ENCODE measurements at places on chromosomes 7 and 10.

DNA sequence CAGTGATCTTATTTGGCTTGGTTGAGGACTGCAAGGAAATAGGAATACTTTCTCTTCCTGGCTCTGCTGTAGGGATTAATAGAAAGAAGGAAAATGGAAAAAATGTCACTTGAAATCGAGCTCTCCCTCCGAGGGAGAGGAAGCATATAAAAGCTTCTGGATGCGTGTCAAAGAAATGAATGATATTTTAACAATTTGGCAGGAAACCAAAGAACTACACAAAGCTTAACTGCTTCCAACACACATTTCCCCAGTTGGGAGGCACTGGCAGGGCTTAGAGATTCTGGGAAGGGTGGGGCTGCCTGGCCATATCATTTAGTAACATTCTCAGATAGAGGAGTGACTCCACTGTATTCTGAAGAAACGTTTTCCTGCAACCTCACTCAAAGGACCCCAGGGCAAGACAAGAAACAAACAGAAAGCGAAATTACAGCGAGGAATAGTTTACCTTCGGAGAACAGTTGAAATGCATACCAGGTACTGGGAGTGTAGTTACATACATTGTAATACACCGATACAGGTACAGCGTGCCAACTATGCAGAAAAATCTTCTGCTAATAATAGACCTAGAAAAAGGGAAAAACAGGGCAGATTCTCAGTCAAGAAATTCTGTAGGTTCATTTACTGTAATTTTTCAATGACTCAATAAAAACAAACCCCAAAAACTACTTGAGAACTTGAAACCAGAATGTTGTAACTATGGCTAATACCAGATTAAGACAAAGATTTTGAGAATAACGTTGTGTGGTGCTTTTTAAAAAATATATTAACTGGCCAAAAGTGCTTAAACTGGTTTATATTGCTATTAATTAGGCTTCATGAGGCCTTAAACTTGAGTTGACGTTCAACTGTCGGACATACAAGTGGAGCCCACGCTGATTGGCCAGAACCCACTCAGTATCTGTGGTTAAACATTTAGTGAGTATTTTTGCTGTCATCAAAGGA is 75.7 kb upstream of the ASAH2 start:
- peak; percentile 57 for DNase-seq

- DNase-seq, result peak; percentile 55
Measured at GRCh38 chr7:11290863-11291262, 317.2 kb downstream of the PHF14 start.

GRCh38 chr10:102431452-102432124 is 786 bp downstream of the CUEDC2 start:
- no peak for DNase-seq

DNA sequence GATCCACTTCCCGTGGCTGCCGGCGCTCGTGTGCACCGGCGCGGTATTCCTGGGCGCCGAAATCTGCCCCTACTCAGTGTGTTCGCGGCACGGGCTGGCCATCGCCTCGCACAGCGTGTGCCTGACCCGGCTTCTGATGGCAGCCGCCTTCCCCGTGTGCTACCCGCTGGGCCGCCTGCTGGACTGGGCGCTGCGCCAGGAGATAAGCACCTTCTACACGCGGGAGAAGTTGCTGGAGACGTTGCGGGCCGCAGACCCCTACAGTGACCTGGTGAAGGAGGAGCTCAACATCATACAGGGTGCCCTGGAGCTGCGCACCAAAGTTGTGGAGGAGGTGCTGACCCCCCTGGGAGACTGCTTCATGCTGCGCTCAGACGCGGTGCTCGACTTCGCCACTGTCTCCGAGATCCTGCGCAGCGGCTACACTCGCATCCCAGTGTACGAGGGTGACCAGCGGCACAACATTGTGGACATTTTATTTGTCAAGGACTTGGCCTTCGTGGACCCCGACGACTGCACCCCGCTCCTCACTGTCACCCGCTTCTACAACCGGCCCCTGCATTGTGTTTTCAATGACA is 1.3 kb downstream of the CNNM1 start:
- DNase-seq, result no peak

- peak; percentile 77 for DNase-seq
Measured at GRCh38 chr10:22427890-22428571, 82.7 kb downstream of the SPAG6 start.

GRCh38 chr7:107505997-107506673 is 36.3 kb downstream of the GPR22 start:
- no peak for DNase-seq

DNA sequence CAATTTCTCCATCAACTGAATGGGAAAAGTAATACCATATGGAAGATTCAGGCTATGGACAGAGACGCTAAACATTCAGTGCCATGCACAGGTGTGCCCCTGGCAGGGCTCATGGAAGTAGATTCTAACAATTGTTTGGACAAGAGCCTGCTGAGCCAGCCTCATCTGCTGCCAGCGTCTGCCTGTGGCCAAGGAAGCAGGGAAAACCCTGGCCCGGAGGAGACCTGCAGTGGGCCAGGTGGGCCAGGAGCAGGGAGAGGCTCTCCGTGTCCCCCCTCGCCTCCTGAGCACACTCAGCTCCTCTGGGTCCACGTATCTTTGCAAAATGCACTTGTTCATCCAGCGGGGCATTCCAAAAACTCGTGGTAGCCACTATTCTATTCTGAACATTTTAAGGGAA is 130.1 kb downstream of the TCERG1L start:
- no peak for DNase-seq

DNA sequence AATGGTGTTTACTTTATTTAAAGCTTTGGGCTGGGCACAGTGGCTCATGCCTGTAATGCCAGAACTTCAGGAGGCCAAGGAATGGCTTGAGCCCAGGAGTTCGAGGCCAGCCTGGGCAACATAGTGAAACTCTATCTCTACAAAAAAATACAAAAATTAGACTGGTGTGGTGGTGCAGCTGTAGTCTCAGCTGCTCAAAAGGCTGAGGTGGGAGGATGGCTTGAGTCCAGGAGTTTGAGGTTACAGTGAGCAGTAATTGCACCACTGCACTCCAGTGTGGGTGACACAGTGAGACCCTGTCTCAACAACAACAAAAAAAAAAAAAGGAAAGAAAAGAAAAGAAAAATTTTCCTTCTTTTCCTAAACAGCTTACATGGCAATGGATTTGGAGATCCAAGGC is 22.0 kb downstream of the SLC16A9 start:
- DNase-seq, result no peak

DNA sequence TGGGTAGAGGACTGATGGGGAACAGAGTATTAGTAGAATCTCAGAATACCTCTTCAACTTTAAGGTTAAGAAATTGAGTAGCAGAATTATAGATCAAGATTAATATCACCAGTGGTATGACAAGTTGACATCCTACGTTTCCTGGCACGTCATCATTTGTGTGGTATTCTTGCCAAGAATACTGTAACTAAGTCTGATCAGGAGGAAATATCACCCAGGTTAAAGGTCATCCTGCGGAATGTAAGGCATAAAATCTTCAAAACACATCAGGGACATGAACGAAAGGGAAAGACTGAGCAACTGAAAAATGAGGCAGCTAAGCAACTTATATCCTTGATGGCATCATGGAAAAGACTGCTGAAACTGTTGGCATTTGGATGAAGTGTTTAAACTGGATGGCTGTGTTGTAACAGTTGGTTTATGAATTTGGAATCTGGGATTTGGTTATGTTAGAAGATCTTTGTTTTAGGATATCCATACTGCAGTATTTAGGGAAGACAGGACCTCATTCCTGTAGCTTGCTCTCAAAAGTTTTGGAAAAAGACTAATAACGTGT is 86.1 kb downstream of the TRIM24 start:
- no peak for DNase-seq

DNA sequence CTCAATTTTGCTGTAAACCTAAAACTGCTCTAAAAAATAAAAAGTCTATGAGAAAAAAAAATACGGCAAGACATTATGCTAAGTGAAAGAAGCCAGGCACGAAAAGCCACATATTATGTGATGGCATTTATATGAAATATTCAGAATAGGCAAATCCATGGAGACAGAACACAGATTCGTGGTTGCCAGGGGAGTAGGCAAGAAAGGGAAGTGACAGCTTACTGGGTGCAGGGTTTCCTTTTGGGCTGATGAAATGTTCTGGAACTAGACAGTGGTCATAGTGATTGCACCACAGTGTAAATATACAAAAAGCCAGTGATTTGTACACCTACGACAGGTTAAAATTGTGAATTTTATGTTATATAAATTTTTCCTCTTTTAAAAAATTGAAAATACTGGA is 41.3 kb upstream of the GLI3 start:
- DNase-seq, result no peak

GRCh38 chr7:73895626-73896025 is 34.7 kb downstream of the TMEM270 start:
- DNase-seq, result no peak

GRCh38 chr10:132915411-132915810 is 27.0 kb downstream of the CFAP46 start:
- DNase-seq, result no peak

- DNase-seq, result no peak
Measured at GRCh38 chr10:131797626-131798025, 103.2 kb upstream of the PPP2R2D start.

DNA sequence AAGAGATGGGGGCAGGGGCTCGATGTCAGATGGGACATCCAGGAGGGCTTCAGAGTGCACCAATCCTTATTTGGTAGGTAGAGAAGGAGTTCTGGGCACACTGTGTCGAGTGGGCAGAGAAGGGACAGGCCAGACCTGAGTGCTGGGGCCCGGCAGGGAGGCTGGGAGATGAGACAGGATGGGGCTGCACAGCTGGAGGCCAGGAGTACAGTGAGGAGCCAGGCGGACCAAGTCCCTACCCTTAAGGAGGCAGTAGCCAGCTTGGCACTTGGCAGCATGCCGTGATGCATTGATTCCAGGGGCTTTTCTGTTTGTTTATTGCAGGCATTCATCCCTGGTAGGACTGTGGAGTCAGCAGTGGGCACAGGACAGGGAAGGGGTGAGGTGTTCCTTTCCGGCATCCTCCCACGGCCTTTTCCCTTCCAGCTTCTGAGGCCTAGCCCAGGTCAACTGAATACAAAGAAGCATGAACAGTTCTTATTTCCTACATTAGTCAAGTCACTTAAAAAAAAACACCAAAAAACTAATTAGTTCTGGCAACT is 168.8 kb upstream of the CDCA7L start:
- DNase-seq, result no peak

GRCh38 chr7:44695756-44696155 is 52.9 kb upstream of the ZMIZ2 start:
- DNase-seq, result no peak
